Esophagus muscularis mucosa (tissue), 4 donors: ENCODE measurements at places on chromosomes 4 and X.

DNA sequence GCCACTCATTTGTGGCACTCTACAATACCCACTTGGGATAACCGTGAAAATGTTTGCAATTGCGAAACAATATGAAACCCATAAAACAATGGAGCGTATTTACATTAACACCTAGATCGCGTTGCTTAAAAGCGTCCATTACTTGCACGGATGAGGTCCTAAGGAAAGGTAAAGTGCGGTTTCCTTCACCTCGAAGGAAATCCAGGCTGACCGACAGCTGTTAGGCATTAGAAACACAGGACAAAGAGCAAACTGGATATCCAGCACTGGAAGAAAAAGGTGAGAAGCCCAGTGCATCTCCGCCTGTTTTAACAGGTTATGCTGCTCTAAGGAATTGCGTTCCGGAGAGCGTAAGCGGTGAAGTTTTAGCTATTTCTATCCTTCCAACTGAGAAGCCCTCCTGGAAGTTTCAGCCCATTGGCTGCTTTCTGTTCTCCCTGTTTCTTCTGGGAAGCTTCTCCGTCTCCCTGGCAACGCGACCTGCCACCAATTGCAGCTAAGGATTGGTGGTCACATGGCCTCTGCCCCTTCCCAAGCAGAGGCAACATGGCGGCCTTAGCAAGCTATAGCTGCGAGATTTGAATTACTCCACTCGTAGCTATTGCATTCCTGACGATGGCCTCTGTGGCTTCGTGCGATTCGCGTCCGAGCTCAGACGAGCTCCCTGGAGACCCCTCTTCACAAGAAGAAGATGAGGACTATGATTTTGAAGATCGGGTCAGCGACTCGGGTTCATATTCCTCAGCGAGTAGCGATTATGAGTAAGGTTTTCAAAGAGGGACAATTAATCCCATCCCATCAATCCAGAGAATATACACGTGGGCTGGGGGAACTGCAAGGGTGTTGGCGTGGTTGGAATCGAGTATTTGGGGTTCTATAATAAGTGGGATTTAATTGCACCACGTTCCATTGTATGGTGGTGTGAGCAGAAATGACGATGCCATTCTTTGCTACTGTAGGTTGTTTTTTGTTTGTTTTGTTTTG is at the start of gene INTU:
Gene INTU, plus strand, starts transcription at position 538 of the 984 bp plus-strand sequence. Its CDS starts 78 bp downstream, at position 616.
- DNase-seq: peak; percentile 98

- DNase-seq: no peak
These were observed 41.6 kb upstream of the UGDH start for GRCh38 chr4:39568805-39569204.

GRCh38 chrX:150697641-150698040 is 4.4 kb downstream of the MTMR1 start:
- no peak for DNase-seq

- peak; percentile 60 for DNase-seq
These were observed 66.7 kb downstream of the COQ2 start for GRCh38 chr4:83217721-83218522.

DNA sequence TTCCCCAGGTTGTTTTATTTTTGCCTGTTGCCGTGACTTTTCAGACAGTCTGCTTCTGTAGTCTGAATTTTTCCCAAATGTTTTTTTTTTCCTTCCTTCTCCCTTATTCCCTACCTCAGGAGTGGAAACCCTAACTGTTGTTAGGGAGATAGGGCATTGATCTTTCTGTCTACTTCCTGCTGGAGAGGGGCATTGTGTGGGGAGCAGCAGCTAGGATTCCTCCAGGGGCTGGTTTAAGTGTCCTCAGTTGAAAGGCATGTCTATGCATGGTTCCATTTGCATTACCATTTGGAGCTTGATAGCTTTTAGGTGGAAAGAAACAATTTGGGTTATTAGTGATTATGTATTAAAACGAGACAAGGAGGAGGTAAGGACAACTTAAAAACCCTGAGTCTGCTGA is 383.9 kb downstream of the DCAF12L2 start:
- DNase-seq: no peak

- DNase-seq: no peak
These were observed 41.8 kb upstream of the VEGFC start for GRCh38 chr4:176834531-176834930.

DNA sequence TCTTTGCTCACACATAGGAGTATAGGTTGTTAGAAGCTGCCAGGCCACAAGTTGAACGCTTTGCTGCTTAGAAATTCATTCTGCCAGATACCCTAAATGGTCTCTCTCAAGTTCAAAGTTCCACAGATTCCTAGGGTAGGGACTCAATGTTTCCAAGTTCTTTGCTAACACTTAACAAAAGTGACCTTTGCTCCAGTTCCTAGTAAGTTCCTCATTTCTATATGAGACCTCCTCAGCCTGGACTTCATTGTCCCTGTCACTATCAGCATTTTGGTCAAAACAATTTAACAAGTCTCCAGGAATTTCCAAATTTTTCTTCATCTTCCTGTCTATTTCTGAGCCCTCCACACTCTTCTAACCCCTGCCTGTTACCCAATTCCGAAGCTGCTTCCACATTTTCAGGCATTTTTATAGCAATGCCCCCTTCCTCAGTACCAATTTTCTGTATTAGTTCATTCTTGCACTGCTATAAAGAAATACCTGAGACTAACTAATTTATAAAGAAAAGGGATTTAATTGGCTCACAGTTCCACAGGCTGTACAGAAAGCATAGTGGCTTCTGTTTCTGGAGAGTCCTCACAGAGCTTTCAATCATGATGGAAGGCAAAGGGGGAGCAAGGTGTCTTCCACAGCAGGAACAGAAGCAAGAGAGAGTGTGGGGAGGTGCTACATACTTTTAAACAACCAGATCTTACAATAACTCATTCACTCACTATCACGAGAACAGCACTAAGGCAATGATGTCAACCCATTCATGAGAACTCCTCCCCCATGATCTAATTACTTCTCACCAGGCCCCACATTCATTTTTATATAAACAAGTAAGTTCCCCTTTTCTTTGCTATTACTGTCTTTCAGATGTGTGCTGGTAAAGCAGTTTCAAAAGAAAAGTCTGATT is 11.5 kb upstream of the TLR1 start:
- DNase-seq: no peak
